Suppressor macrophage (primary cell): ENCODE measurements at places on chromosomes 12 and 14.

DNA sequence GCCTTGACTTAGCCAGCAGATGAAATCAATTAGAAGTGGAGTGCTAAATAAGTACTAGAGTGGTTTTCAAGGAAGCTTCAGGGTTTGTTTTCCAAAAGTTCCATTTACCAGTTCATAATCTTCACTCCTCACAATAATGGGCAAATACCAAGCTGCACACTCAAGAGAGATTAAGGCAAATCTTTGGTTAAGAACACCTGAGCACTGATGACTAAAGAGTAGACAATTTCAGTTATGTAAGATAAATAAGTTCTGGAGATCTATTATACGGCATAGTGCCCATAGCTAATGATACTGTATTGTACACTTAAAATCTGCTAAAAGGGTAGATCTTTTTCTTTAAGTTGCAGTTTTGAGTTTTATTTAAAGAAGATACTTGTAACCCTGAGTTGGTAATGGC, 125.0 kb downstream of the ARMH4 start:
- no peak for DNase-seq

GRCh38 chr12:42238240-42239140, at the start of gene YAF2:
Gene YAF2, minus strand, starts transcription at chr12:42238248. Its CDS starts 68 bp downstream, at chr12:42238180.
- peak; percentile 87 for DNase-seq

- no peak for DNase-seq
These were observed 664 bp downstream of the LRFN5 start for GRCh38 chr14:41607304-41607775.

- DNase-seq = peak; percentile 89
These were observed 195.4 kb downstream of the DUSP6 start for GRCh38 chr12:89156862-89157262.

DNA sequence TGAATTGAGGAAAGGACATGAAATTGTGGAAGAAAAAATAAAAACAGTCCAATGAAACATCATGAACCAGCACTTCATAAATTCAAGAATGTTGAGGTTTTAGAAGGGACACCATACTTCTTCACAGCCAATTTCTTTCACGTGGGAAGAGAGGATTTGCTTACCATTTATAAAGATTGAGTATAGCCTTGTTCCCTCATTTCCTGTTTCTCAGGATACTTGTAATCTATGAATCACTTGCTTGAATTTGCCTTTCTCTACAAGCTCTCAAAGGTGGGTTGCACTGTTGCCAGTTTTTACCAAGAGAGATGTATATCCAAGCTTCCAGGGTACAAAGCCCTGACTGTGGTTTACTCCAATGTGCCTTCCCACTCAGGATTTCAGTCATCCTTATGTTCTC, 116.1 kb downstream of the DUSP6 start:
- DNase-seq = no peak

DNA sequence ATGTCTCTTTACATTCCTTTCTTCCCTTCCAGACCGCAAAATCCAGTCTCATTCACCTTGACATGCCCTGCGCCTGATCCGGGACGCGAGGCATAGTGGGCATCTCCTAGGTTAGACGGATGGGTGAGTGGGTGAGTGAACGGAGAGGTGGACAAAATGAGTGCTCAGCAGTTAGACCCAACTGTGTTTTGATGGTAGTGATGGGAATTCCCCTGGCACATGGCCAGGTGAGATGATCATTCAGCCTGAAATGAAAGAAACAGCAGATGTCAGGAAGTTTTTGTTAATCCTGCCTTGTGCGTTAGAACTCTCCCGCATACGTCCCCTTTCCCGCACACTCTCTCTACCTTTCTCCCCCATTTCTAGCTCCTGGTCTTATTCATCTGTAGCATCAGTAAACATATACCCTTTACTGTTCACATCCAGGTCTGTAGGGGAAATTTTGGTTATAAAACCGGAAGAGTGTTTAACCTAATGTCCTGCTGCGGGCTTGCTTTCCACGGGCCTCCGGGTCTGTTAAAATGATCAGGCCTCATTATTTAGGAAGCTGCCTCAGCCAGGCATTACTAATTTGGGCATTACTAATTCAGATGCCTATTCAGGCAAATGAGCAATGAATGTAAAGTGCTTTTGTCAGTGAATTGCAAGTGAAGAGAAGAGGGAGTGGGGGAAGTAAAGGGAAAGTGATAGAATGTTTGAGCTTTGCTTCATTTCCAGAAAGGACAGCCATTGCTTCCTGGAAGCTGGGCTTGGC, 172.8 kb downstream of the ETV6 start:
- DNase-seq = peak; percentile 58

- DNase-seq = no peak
These were observed 8.1 kb downstream of the ARID2 start for GRCh38 chr12:45737638-45738037.

DNA sequence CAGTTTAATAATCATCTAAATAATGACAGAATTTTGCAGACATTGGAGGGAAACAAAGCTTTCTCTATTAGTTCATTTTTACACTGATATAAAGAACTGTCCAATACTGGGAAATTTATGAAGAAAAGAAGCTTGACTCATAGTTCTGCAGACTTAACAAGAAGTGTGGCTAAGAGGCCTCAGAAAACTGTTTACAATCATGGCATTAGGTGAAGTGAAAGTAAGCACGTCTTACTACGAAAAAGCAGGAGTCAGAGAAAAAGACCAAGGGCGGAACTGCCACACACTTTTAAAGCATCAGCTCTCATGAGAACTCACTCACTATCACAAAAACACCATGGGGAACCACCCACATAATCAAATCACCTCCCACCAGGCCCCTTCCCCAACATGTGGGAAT, 804.4 kb downstream of the FLRT2 start:
- peak; percentile 19 for DNase-seq

DNA sequence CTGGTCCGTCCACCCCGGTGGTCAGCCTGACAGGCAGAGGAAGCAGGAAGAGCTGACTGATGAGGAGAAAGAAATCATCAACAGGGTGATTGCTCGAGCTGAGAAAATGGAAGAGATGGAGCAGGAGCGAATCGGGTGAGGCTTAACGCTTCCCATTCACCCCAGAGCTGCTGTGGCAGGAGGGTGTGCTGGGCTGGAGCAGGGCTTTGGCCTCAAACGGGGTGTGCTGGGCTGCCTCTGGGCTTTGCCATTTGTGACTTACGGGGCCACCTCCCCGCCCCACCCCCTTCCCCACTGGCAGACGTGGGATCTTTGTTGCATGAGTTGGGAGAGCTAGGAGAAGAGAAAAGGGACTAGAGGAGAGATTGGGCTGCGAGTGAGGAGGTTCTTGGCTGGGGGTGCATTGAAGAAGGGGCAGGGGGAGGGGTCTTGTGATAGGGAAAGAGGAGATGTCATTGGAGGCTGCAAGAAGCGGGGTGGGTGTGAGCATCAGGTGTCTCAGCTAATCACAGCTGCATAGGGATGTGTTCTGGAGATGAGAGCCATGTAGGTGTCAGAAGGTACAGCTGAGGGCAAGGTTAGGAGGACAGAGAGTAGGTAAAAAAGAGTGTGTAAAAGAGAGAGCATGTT, 56.3 kb downstream of the RPH3A start:
- DNase-seq = no peak

GRCh38 chr14:53175375-53175774, 22.3 kb upstream of the DDHD1 start:
- DNase-seq = no peak

- peak; percentile 34 for DNase-seq
These were observed 181.6 kb upstream of the FOXN3 start for GRCh38 chr14:89598548-89599186.

GRCh38 chr14:104794993-104795780, at the start of gene AKT1:
Gene AKT1, minus strand, starts transcription at chr14:104795748. Its CDS starts 3,105 bp downstream, at chr14:104792643.
- peak; percentile 41 for DNase-seq

DNA sequence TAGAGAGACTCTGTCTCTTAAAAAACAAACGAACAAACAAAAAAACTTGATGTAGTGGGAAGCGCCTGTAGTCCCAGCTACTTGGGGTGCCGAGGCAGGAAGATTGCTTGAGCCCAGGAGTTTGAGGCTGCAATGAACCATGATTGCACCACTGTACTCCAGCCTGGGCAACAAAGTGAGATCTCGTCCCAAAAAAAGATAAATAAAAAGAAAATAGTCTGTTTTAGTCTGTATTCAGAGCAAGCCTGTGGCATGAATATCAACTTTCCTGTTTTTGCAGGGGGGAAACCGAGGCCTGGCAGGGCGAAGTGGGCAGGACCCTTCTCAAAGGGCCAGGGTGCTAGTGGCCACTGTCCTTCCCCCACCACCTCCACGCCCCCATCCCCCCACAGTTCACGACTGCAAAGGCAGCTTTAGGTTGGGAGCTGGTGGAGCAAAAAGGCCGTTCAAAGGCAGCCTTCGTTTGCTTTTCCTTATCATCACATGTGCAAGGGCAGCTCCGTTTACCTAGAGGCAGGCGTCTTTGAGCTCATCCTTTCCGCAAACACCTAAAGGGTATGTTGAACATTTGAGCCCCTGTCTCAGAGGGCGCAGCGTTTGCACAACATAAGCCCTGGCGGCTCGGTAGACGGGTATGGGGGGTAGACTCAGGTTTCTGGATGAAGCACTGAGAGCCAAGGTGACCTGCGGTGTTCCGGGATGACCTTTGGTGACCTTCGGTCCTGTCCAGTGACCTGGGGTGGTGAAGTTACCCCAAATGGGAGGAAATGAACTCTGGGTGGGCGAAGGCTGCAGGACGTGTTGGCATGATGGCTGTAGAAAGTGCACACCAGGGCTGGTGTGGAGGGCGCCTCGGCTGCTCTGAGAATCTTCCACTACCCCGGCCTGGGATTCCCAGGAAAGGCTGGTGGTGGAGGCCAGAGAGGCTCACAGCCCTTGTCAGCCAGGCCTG, 8.7 kb upstream of the MEG3 start:
- DNase-seq = no peak

DNA sequence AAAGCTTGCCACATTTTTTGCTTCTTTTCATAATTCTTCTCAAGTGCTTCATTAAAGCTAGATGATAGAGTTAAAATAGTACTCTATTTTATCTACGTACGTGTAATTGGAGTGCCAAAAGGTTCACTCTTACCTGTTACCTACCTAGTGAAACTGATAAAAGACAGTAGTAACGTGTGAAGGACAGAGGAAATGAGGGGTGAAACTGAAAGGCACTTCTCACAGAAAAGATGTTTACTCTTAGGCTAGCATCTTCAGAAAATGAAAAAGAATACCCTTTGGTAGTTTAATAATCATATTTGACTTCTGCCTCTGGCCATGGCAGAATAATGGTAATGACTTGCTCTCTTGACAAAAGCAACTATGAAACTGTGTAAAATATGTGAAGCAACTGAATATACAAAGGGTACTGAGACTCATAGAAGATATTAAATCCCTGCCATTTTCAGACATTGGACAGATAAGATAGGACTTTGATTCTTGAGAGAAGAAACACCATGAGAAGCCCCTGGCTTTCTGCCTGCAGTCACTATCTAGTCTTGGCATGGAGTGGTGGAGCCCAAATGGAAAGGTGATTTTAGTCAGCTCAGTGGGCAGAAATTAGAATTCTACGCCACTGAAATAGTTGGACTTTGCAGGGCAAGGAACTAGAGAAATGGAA, 6.3 kb upstream of the EVL start:
- no peak for DNase-seq

DNA sequence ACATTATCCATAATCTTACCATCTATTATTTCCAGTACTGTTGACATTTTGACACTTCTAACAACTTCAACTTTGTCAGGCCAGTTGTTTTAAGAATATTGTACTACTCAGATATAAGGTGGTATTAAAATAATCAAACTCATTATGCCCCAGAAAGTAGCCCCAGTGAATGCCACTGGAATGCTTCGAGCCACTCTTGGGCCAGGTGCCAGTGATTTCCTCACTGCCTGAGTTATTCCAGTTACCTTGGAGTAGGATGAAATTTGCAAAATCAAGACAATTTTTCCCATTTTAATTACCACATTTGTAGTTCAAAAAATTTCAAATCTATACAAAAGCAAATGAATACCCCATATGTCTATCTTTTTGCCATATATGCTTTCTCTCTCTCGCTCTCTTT, 9.2 kb downstream of the CIPC start:
- DNase-seq = no peak

GRCh38 chr14:78836777-78837176, 666.6 kb downstream of the NRXN3 start:
- peak; percentile 22 for DNase-seq

- no peak for DNase-seq
These were observed 742 bp upstream of the MARS1 start for GRCh38 chr12:57487055-57487596.

- no peak for DNase-seq
These were observed 7.5 kb upstream of the NPFF start for GRCh38 chr12:53514628-53515290.

- peak; percentile 22 for DNase-seq
These were observed 165.1 kb downstream of the MON2 start for GRCh38 chr12:62631471-62632410.

- no peak for DNase-seq
These were observed 536.3 kb upstream of the CCDC196 start for GRCh38 chr14:65949711-65950516.

GRCh38 chr12:113155060-113155459, 5.5 kb downstream of the CFAP73 start:
- no peak for DNase-seq

GRCh38 chr14:99936056-99936455, 129.2 kb upstream of the EVL start:
- no peak for DNase-seq

DNA sequence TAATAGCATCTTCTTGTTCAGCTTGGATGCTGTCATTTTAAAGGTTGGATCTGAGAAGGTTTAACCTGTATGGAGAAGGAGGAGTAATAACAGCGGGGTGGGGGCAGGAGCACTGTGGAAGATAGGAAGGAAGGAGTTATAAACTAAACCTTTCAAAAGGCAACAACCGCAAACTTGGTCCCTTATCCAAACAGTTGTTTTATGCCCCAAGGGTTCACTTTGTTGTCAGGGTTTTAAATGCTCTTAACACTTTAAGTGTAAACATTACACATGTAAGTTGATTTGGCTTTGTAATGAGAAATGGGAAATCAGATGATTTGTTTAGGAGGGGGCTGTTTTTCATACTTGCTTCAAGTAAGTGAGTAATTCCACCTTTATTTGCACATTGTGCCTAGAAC, 3.0 kb downstream of the NPAS3 start:
- no peak for DNase-seq

DNA sequence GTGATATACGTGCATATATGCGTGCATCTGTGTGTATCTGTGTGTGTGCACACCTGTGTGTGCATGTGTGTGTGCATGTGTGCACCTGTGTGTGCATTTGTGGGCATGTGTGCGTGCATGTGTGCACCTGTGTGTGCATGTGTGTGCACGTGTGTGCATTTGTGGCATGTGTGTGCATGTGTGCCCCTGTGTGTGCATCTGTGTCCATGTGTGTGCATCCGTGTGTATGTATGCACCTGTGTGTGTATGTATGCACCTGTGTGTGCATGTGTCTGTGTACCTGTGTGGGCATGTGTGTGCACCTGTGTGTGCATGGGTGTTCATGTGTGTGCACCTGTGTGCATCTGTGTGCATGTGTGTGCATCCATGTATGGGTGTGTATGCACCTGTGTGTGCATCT, 167.8 kb upstream of the SFSWAP start:
- DNase-seq = no peak
